Activated naive CD4-positive, alpha-beta T cell treated with anti-CD3 and anti-CD28 coated beads, Interleukin-2, amount 10 ng/mL, durations not matched to agents 7 days and 5 days (primary cell): ENCODE measurements at places on chromosomes 5 and 9.

GRCh38 chr9:84393266-84393950 lies 52.9 kb upstream of the SLC28A3 start:
- peaks cover 9% of the 10 kb centered on the region for H3K27me3 ChIP-seq
- no peaks in the 10 kb centered on the region for H3K36me3 ChIP-seq
- no peak overlapping the region for H3K27ac ChIP-seq
- no peaks in the 10 kb centered on the region for H3K4me1 ChIP-seq

DNA sequence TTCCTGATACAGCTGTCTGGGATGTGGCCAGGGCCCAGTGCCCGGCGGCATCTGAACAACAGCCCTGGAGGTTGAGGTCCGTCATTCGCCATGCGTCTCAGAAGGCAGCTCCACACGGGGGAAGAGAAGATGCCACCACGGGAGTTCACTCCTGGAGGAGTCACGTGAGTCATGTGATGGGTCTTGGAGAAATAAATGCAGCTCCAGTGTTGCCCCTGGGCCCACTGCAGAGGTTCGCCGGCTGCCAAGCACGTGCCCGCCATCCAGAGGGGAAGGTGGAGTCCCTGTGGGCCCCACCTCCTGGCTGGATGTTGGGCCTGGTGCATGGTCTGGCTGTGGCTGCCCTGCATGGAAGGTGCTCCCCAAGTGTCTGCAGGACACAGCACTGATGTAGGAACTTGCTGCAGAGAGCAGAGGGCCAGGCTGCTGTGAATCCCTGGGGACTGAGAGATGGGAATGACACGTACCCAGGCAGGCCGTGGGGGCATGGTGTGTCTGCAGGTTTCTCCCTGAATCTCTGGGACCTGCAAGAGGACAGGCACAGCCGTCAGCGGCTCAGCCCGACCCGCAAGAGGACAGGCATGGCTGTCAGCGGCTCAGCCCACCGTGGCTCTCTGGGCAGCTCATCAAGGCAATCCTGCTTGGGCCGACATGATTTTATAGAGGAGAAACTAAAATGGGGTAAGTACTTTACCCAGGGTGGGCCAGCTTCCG lies 418.3 kb upstream of the IRX4 start:
- no peak for DNase-seq
- peaks cover 3% of the 10 kb centered on the region for H3K27me3 ChIP-seq
- no peaks in the 10 kb centered on the region for H3K36me3 ChIP-seq

GRCh38 chr9:105146677-105147076 lies 97.8 kb upstream of the SLC44A1 start:
- no peak overlapping the region for H3K4me3 ChIP-seq
- no peak for DNase-seq
- no peak overlapping the region for H3K27ac ChIP-seq
- H3K36me3 ChIP-seq, result no peaks in the 10 kb centered on the region
- H3K4me1 ChIP-seq, result peaks cover 2% of the 10 kb centered on the region
- H3K27me3 ChIP-seq, result peaks cover 34% of the 10 kb centered on the region

- H3K27me3 ChIP-seq, result no peaks in the 10 kb centered on the region
- DNase-seq, result no peak
- H3K4me3 ChIP-seq, result no peak overlapping the region
Measured at GRCh38 chr9:137797206-137798120, 80.1 kb upstream of the CACNA1B start.

GRCh38 chr5:164784230-164784629 lies 1278.8 kb downstream of the MAT2B start:
- DNase-seq, result no peak
- H3K4me3 ChIP-seq, result no peak overlapping the region
- no peaks in the 10 kb centered on the region for H3K27me3 ChIP-seq
- H3K4me1 ChIP-seq, result no peaks in the 10 kb centered on the region

- no peak within 1 kb of the TSS for H3K27ac ChIP-seq
- H3K27me3 ChIP-seq, result peaks cover 50% of the 10 kb centered on the region
- H3K36me3 ChIP-seq, result no peaks in the 10 kb centered on the region
- H3K4me1 ChIP-seq, result peaks cover 4% of the 10 kb centered on the region
- no peak within 1 kb of the TSS for H3K4me3 ChIP-seq
Measured at GRCh38 chr9:90642570-90643539, at the start of gene DIRAS2. DIRAS2 (minus strand) TSS chr9:90642824; CDS start chr9:90613827, 28,997 bp downstream.

DNA sequence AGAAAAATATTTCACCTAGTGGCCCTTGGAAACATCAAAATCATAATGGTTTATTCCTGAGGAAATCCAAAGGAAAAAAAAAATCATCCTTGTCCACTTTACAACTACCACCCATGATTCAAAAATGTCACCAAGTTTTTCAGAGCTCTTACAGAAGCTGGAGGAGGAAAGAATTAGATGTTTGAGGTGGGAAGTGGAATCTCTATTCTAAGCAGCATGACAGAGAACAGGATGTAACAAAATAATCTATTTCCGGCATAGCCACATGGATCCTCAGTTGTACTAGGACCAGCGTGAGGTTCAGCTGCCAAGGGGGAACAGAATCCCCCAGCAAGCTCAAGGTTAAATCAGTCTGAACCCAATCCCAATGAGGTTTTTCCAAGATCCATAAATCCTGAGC lies 40.2 kb downstream of the FBXW11 start:
- peaks cover 33% of the 10 kb centered on the region for H3K4me1 ChIP-seq
- no peak overlapping the region for H3K27ac ChIP-seq
- DNase-seq, result no peak
- H3K27me3 ChIP-seq, result no peaks in the 10 kb centered on the region
- H3K36me3 ChIP-seq, result peaks cover 22% of the 10 kb centered on the region

GRCh38 chr9:137084526-137084925 lies 2.3 kb upstream of the MAN1B1 start:
- no peak overlapping the region for H3K4me3 ChIP-seq
- peaks cover 33% of the 10 kb centered on the region for H3K36me3 ChIP-seq
- H3K4me1 ChIP-seq, result peaks cover 41% of the 10 kb centered on the region
- no peak for DNase-seq

- H3K4me1 ChIP-seq, result no peaks in the 10 kb centered on the region
- peaks cover 26% of the 10 kb centered on the region for H3K36me3 ChIP-seq
- DNase-seq, result no peak
- H3K4me3 ChIP-seq, result no peak overlapping the region
Measured at GRCh38 chr5:177232358-177232757, 71.2 kb downstream of the RAB24 start.

- H3K27me3 ChIP-seq, result no peaks in the 10 kb centered on the region
- H3K4me3 ChIP-seq, result no peak overlapping the region
Measured at GRCh38 chr5:178211095-178212048, 7.0 kb downstream of the HNRNPAB start.
